COLO829 (cell line): ENCODE measurements at places on chromosomes 4 and X.

GRCh38 chrX:39245024-39245423 is 443.8 kb downstream of the MID1IP1 start:
- no peak for DNase-seq

DNA sequence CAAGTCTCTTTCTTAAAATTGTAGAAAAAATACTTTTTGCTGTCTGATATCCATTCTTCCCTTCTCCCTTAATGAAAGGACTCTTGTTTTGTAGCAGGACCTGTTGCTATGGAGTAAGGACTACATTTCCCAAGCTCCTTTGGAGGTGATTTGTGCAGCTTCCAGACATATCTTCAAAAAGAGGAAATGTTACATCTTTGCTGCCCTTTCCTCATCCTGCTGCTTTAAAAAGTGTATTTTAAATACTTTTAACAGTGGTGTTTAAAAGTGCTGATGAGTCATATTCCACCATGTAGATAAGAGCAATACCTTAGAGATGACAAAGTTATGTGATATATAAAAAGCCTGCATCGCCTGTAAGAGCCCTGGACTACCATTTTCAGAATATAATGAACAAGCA is 98.7 kb downstream of the CFAP299 start:
- DNase-seq, result no peak

GRCh38 chr4:148108766-148109165 is 333.4 kb downstream of the NR3C2 start:
- no peak for DNase-seq

DNA sequence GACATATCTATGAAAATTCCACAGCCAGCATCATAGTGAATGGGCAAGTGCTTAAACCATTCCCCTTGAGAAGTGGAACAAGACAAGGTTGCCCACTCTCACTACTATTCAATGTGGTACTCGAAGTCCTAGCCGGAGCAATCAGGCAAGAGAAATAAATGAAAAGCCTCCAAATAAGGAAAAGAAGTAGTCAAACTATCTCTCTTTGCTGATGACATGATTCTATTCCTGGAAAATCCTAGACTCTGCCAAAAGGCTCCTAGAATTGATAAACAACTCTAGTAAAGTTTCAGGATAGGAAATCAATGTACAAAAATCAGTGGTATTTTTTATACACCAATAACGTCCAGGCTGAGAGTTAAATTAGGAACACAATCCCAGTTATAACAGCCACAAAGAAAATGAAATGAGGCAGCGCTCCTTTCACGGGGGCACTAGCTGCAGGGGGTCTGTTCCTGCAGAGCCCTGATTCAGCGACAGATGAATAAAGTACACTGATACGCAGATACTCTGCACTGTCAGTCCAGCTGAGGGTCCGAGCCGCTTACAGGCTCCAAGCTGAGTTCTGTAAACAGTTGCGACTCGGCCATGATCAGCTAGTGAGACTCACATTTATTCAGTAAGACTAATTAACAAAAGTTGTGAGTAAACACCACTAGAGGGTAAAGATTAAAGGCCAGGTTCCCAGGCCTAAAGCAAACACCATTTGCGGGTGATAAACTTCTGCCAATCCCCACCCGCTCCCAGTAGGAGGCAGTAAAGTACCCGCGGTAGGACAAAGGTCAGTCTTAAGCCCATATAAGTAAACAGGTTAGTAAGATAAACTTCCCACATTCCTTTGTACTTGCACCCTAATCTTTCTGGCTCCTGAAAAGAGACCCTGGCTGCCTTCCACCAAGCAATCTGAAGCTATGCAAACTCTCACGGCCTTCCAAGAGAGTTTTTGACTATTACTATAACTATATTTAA is 290.6 kb upstream of the GRID2 start:
- DNase-seq, result no peak

DNA sequence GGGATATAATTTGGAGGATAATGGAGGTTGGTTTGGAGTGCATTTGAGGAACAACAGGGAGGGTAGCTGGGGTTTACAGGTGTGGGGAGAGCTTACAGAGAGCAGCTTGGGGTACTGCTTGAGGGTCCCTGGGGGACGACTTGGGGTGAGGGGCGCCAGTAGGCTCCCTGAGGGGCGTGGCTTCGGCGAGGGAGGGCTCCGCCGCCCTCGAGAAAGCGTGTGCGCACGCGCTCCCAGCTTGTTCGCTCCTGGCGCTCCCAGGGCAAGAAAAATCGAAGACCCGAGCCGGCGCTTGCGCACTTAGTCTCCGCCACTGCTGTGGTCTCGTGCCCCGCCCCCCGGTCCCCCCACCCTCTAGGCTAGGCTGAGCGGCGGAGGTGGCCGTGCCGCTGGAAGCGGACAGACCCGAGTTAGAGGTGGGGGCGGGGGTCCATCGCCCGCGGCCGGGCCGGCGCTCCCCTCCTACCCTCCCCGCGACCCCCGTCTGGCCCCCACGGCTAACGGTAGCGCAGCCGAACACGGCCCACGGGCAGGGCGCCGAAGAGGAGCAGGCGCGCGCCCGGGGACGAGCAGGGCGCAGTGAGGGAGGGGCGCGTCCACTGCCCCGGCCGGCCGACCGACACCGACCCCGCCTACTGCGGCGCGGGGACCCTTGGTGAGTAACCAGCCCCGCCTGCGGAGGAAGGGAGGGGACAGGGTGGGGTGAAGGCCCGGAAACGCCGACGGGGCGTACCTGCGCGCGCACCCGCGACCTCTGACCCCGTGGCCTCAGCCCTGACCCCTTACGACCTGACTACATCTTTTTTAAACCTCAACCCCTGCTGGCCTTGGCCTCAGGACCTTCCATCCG is 5.4 kb upstream of the CCDC120 start:
- DNase-seq, result peak; percentile 74
